ENCODE measurements at places on chromosomes 4 and X. TPM values are rescaled to one million over a fixed set of nuclear protein-coding genes. Genes with fewer than 3 reads are reported as not detected.

Gene CSAG3
- not detected for total RNA-seq

Gene CLCN4
- total RNA-seq = 11.2 TPM

Gene TSC22D3
- 7.6 TPM for total RNA-seq

Gene WAS
- 0.63 TPM for total RNA-seq

Gene LDOC1
- 52.7 TPM for total RNA-seq

Gene RNF128
- 2.0 TPM for total RNA-seq

Gene GAGE12E
- total RNA-seq = not detected

Gene UGT2B17
- not detected for total RNA-seq

Gene ERCC6L
- 23.9 TPM for total RNA-seq

Gene PDE6B
- total RNA-seq = 4.5 TPM

Gene PCYT1B
- total RNA-seq = 30.8 TPM

Gene SYN1
- total RNA-seq = 14.1 TPM

Gene POU3F4
- total RNA-seq = 1.4 TPM

Gene RAB33A
- 3.9 TPM for total RNA-seq

Gene JAKMIP1
- total RNA-seq = 4.4 TPM

Gene SPACA5
- not detected for total RNA-seq

Gene HMGB2
- total RNA-seq = 212 TPM

Gene TAF1
- total RNA-seq = 30.2 TPM

Gene GPRASP2
- 19.1 TPM for total RNA-seq

Gene FGFR3
- total RNA-seq = 19.5 TPM

Gene TAB3
- total RNA-seq = 12.9 TPM

Data from H1 (cell line).